T-helper 9 cell (primary cell): ENCODE measurements at places on chromosomes 2 and 18.

DNA sequence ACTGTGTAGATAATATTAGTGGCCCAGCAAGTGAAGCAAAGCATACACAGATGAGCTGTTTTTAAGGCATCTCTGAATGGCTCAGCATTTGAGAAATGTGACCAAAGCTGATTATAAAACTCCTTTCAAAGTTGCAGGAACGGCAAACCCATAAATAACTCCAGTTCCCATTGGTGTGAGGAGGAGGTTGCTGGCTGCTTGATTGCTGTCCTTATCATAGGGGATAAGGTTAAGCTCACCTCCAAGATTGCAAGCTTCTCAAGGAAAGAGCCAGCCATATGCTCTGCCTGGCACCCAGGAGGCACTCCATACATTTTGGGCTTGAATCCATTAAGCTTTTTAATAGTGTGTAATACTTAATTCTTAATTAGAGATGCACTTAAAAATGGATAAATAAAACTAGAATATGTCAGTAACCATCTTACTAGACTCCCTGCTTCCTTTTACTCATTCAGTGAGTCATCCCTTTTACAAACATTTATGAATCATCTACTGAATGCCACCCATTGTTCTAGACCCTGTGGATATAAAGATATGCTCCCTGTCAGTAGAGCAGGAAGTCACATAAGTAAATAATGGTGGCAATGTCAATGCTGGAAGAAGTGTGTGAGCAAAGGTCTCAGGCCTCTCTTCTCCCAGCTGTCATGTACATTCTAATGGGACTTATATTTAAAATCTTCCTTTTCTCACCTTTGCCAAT lies 99.3 kb downstream of the SPATS2L start:
- DNase-seq: no peak

GRCh38 chr2:30149513-30149912 lies 2.7 kb downstream of the YPEL5 start:
- no peak for DNase-seq

DNA sequence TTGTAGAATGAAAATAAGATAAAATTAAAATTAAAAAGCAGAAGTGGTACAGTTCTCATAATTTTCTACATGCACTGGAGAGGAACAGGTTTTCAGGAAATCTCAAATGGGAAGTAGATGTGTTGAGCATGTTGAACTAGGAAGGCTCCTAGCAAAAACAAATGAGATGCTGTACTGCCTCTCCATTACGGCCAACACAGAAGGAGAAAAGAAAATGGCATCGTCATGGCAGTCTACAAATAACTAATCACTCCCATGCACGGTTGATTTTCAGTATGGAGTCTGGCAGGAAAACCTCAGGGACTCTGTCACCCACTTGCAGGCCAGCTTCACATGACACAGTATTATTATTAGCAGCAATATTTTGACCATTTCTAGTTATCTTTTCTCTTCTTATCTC lies 278.7 kb downstream of the NRXN1 start:
- DNase-seq: no peak

DNA sequence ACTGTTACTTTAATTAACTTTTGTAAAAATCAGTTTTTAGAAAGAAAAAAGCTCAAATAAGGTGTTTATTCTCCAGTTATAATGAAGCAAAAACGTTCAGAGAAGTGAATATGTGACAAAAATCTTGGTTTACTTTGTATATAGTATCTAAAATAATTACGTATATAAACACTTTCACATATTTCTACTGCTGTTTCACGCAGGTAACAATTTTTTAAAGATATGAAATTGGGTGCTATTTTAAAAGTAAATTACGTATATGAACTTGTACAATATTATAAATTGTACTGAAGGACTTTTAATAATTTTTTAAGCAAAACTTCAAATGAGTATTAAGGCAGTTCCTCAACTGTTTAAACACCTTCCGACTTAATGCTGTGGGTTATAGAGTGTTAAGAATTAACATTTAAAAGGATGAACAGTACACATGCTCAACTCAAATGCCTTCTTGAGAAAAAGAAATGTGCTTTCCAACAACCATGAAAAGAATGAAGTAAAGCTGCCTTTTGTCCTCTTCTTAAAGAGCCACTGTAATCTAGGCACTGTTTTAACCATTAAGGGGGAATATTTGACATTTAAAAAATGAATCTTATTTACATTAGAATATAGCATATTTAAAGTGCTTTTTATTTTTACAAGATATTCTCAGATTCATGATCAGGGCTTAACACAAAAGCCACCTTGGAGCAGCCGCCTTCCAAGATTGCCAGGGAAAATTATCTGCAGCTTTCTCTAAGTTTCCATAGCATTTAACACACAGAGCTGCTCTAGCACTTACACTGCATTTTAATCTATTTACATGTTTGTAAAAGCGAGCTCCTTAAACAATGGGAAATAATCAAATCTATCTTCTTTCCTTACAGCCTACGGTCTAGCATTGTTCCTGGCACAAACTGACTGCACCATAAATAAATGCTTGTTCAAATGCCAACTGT lies 56.5 kb upstream of the CDKL4 start:
- no peak for DNase-seq

GRCh38 chr18:58097121-58097906 lies 53.3 kb downstream of the NEDD4L start:
- DNase-seq: no peak

DNA sequence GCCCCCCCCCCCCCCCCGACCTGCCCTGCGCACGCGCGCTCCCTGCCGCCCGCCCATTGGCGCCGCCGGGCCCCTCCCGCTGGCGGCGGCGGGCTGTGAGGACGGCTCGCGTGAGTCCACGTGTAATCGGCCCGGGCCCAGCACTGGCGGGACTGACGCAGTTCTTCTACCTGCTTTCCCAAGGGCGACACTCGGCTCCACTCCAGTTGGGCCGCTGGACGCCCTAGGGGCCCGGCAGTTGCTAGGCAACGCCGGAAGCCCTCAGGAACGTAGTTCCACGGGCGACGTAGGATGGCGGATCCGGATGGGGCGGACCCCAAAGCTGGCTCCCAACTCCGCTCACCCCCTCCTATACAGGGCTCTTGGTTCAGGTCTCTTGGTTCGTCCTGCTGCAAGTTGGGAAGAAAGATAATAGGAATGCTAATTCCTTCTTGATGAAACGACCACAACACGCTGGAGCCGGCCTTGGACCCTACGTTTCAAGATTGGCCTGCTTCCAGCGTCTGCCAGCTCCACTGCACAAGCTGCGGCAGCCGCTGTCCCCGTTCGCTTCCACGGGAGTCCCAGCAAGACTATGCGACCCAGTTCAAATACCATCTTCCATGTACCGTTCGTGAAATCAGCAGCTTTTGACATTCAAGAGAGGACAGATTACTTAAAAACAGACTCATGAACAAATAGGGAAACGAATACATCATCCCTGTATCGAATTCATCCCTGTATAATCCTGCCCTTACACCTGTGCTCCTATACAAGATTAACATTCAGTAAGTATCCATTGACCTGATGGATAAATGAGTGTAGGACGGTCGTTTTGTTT lies 415 bp upstream of the MCFD2 start:
- peak; percentile 68 for DNase-seq

DNA sequence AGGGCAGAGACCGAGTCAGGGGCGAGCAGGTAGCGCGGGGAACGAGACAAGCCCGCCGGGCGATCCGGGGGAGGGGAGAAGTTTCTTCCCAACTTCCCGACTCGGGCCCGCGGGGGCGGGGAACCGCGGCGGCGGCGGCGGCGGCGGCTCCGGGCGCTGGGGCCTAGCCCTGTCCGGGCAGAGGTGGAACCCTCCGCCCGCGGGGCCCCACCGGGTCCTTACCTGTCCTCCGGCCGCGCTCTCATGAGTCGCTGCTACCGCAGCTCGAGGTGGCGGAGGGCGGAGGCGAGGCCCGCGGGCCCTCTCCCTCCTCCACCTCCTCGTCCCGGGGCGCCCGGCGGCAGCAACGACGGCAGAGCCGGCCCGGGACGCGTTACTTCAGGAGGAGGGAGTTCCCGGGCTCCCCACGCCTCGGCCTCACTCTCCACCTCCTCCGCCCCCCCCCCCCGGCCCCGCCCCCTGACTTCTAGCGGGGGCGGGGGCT lies at the start of gene YES1:
Gene YES1, minus strand, starts transcription at position 351 of the 484 bp plus-strand sequence. CDS start 55,415 bp downstream, outside the sequence.
- DNase-seq: peak; percentile 60

- no peak for DNase-seq
Measured at GRCh38 chr2:68756178-68756577, 21.6 kb downstream of the ARHGAP25 start.

DNA sequence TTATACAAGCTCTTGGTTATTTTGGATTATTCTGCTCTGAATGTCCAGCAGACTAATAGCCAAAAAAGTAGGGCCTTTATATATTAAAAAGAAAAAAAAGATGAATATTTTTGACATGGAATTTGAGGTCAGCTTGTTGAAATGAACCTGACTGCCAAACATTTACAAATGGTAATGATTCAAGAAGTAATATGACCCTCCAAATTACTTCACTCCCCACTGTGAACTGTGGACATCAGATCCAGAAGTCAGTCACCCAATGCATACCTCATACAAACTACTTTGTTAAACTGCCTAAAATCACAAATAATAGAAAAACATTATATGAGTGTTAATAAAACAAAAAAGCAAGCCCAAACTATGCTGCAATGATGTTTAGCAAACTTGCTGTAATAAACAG lies 10.0 kb downstream of the EPG5 start:
- DNase-seq: no peak

GRCh38 chr2:189504238-189504637 lies 63.0 kb downstream of the WDR75 start:
- no peak for DNase-seq

DNA sequence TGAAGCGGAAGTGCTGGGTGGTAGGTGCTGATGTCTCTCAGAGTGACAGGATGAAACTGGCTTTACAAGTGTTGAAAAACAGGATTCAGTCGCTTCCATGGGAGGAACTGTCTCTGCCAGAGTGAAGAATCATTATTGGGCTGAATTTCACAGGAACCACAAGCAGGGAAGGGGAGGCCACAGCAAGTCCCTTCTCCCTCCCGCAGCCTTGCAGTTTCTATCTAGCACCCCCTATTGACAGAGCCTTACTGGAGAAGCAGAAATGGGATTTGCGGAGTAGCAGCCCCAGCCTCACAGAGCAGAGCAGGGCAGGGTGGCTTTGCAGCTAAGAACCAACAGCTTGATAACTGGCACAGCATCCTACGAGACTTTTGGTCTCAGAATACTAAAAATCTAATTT lies 33.3 kb upstream of the RMP24 start:
- no peak for DNase-seq
